ENCODE measurements at places on chromosomes 7 and 10. TPM values are rescaled to one million over a fixed set of nuclear protein-coding genes. Genes with fewer than 3 reads are reported as not detected.

The PSD gene
- total RNA-seq = 10.9 TPM

DNA sequence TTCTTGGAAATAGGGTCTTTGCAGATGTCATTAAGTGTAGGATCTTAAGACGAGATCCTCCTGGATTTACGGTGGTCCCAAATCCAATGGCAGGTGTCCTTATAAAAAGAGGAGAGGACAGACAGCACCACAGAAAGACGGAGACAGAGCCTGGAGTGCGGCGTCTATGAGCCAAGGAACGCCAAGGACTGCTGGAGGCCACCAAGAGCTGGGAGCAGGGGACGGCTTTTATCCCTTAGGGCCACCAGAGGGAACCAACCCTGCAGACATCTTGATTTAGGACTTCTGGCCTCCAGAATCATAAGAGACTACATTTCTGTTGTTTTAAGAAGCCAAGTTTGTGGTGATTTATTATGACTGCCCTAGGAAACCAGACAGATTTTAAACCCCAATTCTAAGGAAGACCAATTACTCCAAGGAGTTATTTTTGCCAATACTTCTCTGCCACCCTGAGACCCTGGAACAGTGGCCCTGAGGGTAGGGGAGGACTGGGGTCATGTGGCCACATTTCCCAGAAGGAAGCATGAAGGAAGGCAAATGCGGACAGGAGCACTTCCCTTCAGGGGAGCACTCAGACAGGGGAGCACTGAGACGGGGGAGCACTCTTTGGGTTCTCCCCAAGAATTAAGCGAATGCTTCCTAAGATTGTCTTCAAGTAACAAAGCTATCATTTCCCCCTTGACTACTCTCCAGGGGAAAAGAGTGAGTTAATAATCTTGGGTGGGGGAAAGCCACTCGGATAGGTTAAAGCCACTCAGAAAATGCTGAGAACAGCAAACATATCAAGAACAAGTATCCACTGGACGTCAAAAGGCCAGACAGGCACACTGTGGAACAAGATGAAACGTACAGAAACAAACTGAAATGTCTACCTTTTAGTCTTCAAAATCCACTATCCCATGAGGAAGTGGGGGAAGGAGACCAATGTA lies 67.5 kb downstream of the CHST15 start:
- DNase-seq = peak; percentile 75

The WDFY4 gene
- total RNA-seq = 80.0 TPM

DNA sequence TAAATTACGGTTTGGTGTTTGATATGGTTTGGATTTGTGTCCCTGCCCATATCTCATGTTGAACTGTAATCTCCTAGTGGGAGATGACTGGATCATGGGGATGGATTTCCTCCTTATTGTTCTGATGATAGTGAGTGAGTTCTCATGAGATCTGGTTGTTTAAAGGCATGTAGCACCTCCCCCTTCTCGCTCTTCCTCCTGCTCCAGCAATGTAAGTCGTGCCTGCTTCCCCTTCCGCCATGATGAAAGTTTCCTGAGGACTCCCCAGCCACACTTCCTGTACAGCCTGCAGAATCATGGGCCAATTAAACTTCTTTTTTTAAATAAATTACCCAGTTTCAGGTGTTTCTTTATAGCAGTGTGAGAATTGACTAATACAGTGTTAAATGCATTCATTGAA lies 116.6 kb downstream of the DOCK4 start:
- DNase-seq = no peak

DNA sequence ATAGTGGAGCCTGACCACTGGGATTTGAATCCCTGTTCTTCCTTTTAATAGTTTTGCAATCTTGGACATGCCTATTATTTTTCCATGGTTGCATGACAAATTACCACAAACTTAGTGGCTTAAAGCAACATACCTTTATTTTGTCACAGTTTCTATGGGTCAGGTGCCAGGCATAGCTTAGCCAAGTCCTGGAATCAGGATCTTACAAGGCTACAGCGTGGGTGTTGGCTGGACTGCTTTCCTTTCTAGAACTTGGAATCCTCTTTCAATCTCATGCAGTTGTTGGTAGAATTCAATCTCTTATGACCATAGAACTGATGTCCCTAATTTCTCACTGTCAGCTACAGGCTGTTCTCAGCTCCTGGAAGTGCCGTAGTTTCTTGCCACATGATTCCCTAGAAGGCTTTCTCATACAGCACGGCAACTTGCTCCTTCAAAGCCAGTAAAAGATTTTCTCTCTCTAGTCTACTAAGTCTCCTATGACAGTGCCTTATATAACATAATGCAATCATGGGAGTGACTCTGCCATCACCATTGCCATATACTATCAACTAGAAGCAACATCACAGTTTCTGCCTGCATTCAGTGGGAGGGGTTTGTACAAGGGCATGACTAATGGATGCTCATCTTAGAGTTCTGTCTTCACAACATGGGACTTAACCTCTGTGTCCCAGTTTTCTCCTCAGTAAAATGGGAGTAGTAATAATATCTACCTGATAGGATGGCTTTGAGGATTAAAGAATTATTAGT lies 243.4 kb upstream of the FZD1 start:
- no peak for DNase-seq

GRCh38 chr10:102004376-102004775 lies 51.6 kb downstream of the ARMH3 start:
- no peak for DNase-seq

The MICALL2 gene
- total RNA-seq = 5.5 TPM

The LBX1 gene
- not detected for total RNA-seq

GRCh38 chr10:7230951-7231350 lies 179.9 kb downstream of the SFMBT2 start:
- no peak for DNase-seq

The MALRD1 gene
- total RNA-seq = not detected

GRCh38 chr10:103139803-103140202 lies 53.3 kb downstream of the NT5C2 start:
- DNase-seq = no peak

DNA sequence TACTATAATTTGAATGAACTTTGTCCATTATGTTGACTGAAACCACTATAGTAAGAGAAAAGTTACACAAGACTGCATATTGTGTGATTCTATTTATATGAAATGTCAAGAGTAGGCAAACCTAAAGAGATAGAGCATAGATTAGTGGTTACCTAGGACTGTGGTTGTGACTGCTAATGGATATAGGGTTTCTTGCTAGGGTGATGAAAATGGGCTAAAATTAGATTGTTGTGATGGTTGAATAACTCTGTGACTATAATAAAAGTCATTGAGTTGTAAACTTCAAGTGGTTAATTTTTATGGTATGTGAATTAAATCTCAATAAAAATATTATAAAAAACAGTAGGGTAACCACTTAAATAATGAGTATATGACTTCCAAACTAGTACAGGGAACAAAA lies 142.9 kb upstream of the AHR start:
- no peak for DNase-seq

- DNase-seq = no peak
Measured at GRCh38 chr7:159195946-159196345, 51.3 kb upstream of the VIPR2 start.

GRCh38 chr7:88429382-88429781 lies 122.7 kb upstream of the STEAP4 start:
- DNase-seq = no peak

All from OCI-LY7 (cell line).